ENCODE measurements at places on chromosomes 11 and 22. TPM values are rescaled to one million over a fixed set of nuclear protein-coding genes. Genes with fewer than 3 reads are reported as not detected.

- peak; percentile 51 for DNase-seq
Observed at GRCh38 chr11:95337175-95337957, 106.4 kb upstream of the SESN3 start.

DNA sequence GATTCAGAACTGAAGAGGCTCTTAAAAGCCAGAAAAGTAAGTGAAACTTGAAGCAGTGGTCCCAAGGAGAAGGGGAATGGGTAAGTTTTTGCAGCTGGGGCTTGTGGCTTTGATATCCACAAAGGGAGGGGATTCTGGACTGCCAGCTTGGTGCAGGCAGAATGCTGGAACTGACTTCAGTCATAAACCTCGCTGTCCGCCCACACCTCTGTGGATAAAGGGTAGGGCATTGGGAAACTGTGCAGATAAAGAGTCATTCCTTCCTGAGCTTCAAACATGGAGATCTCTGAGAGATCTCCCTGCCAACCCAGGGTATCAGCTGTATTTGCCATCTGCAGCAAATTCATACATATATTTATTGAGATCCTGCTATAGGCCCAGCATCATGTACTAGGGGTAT is 124.3 kb upstream of the OR9Q1 start:
- DNase-seq, result no peak

- DNase-seq, result no peak
Observed at GRCh38 chr11:10541561-10541930, 559 bp upstream of the RNF141 start.

- no peak for DNase-seq
Observed at GRCh38 chr22:49317369-49317768, 510.3 kb downstream of the BRD1 start.

Gene MRGPRF
- total RNA-seq, result not detected

Data from activated CD8-positive, alpha-beta memory T cell treated with anti-CD3 and anti-CD28 coated beads, Interleukin-2, amount 10 ng/mL, durations not matched to agents 7 days and 5 days (primary cell).